Trophoblast cell (in vitro differentiated cells and primary cell): ENCODE measurements at places on chromosomes 7 and 10.

- DNase-seq: no peak
These were observed 68.9 kb upstream of the PRLHR start for GRCh38 chr10:118664321-118664720.

DNA sequence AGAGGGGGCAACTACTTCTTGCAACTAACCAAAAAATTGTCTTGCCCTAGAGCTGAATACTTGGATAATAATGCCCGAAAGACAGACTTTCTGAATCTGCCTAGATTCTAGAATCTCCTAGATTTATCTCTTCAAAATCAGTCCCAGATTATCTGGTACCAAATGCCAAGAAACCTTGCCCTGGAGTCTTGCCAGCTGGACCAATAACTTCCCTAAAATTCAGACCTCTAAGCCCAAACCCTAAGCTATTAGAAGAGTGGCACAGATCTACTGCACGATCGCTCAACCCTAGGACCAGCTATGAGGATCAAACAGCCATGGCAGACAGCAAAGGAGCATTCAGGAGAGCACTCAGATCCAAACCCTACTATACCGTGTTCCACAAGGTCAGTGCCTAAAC is 45.0 kb downstream of the ARMH3 start:
- DNase-seq: no peak

GRCh38 chr10:50874723-50875122 is 10.7 kb downstream of the A1CF start:
- DNase-seq: no peak

DNA sequence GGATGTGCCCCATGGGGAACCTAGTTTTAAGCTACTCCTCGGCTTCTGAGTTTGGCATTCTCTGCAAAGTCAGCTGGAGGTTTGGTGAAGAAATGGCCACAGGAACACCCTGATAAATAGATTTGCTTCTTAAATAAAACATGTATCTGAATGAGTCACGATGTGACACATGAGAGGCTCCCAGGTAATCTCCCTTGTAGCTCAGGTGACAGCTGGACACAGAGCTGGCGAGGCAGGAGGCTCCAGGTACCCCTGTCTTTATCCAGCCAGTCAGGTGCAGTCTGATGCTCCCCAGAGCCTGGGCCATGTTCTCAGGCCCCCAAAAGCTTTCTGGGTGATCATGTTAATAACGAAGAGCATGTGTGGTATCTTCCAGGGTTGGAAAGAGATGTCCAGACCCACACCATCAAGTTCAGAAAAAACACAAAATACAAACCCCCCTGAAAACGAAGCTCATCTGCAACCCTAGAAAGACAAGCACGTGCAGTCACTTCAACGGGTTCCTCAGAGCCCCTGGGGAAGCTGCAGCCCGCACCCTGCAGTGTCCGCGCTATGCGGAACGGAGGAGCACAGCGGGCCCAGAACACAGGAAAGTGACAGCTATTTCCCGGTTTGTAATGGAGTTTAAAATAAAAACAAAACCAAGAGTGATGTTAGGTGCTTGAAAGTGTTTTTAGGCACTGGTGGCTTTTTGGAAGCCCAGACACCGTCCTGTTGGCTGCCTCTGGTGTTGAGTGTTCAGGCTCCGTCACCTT is 69.4 kb downstream of the ZRANB1 start:
- no peak for DNase-seq

- DNase-seq: peak; percentile 82
These were observed 85.0 kb upstream of the FGL2 start for GRCh38 chr7:77284616-77285015.

- DNase-seq: no peak
These were observed 56.8 kb downstream of the BBS9 start for GRCh38 chr7:33186192-33186591.
